ENCODE measurements at places on chromosomes 2 and 18. TPM values are rescaled to one million over a fixed set of nuclear protein-coding genes. Genes with fewer than 3 reads are reported as not detected.
A peak's percentile ranks its signal among the peaks of the same experiment; 100 is the strongest.

CHRNG gene
- not detected for total RNA-seq

CYP1B1 gene
- total RNA-seq: 6.7 TPM

HOXD12 gene
- total RNA-seq: not detected

ERLEC1 gene
- total RNA-seq: 13.3 TPM

HNRNPA3 gene
- total RNA-seq: 202 TPM

C2orf72 gene
- not detected for total RNA-seq

IL1RL1 gene
- not detected for total RNA-seq

MZT2B gene
- total RNA-seq: 219 TPM

DHRS9 gene
- 0.35 TPM for total RNA-seq

CSRNP3 gene
- total RNA-seq: not detected

SELENOI gene
- total RNA-seq: 30.0 TPM

GKN2 gene
- total RNA-seq: not detected

TMEM178A gene
- total RNA-seq: 0.32 TPM

ANKRD53 gene
- total RNA-seq: not detected

ITPRIPL1 gene
- total RNA-seq: 4.7 TPM

DNA sequence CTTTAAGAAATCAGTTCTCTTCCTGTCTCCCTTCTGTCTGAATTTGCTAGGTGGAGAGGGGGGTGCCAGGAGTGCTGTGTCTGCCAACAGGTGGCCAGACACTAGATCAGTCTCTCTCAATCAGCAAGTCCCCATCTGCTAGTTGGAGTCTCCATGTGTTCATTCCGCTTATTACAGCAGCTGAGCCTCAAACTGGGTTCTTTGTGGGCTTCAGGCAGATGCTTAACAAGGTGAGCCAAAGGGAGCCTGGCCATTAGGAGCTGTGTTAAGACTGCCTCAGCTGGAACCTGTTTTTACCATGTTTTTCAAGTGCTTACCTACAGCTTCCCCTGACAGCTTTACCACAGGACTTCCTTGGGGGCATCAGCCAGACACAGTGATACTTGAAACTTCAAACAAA lies 401.9 kb downstream of the LRP1B start:
- DNase-seq: no peak

DNA sequence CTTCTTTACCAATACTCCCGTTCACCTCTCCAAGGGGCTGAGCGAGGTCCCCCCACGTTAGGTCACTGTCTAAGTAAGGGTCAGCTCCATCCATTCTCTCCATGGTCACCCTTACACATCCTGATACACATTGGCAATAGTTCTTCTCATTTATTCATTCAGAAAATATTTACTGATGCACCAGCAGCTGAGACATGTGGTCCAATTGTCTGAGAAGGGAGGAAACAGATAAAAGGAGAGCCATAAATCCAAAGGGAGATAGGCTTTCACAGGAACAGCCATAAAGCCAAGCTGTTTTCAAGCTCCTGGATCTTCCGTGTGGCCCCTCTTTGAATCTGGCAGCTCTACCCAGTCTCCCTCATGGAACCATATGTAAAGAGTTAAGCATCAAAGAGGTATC lies 121.2 kb downstream of the TXNL1 start:
- no peak for DNase-seq

GRCh38 chr2:216873573-216873972 lies 13.7 kb upstream of the TNP1 start:
- no peak for DNase-seq

GRCh38 chr2:197993830-197994229 lies 189.4 kb downstream of the PLCL1 start:
- no peak for DNase-seq

DNA sequence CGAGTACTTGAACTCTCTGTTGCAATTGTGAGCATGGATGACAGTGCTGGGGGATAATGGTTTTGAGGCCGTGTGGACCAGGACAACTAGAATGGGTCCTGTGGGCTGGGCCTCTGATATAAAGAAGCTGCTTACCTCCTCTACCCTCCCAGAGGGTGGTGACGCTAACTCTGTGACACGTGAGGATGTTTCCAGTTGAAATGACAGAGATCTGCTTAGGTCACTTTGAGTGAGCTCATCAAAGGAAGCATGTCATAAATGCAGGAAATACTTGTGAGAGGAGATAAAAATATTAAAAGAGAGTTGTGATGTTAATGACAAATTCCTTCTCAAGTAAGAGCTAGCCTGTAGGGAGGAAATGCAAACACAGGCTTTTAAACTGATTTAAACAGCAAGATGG lies 16.4 kb downstream of the RMC1 start:
- no peak for DNase-seq

DNA sequence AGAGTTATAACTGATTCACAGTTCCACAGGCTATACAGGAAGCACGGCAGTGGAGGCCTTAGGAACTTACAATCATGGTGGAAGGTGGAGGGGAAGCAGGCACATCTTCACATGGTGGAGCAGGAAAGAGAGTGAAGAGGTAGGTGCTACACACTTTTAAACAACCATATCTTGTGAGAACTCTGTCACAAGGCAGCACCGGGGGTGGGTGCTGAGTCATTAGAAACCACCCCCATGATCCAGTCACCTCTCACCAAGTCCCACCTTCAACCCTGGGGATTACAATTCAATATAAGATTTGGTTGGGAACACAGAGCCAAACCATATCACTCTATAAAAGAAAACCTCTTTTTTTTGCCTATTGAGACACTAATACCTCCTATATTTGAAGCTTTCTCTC lies 1108.5 kb upstream of the CDH2 start:
- DNase-seq: no peak

GRCh38 chr2:23862716-23863426 lies 64.1 kb downstream of the ATAD2B start:
- DNase-seq: no peak

GRCh38 chr2:186780701-186781316 lies 68.2 kb downstream of the ZSWIM2 start:
- no peak for DNase-seq

GRCh38 chr18:13221869-13222855 lies 3.6 kb downstream of the LDLRAD4 start:
- no peak for DNase-seq

- DNase-seq: no peak
Measured at GRCh38 chr2:163888591-163888990, 152.8 kb upstream of the FIGN start.

- DNase-seq: no peak
Measured at GRCh38 chr18:28411806-28412205, 234.9 kb upstream of the CDH2 start.

GRCh38 chr2:173708806-173709205 lies 256.4 kb downstream of the SP3 start:
- no peak for DNase-seq

DNA sequence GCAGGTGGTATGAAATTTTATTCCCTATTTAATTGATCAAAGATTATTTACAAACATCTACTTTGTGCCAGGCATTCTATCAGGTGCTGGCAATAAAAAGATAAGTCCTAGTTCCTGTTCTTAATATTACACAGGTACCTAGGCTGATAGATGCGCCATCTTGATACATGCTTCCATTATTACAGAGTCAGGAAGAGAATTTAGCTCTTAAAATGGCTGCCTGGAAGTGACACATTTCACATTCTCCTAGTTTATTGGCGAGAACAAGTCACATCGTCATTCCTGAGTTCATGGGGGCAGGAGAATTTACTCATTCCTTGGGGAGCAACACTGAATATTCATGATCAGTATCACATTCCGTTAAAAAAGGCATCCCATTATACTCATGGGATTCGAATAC lies 1.1 kb upstream of the DARS1 start:
- no peak for DNase-seq

GRCh38 chr2:85259101-85259590 lies 68.6 kb downstream of the TGOLN2 start:
- no peak for DNase-seq

- DNase-seq: no peak
Measured at GRCh38 chr2:190412966-190413365, 4.8 kb downstream of the MFSD6 start.

DNA sequence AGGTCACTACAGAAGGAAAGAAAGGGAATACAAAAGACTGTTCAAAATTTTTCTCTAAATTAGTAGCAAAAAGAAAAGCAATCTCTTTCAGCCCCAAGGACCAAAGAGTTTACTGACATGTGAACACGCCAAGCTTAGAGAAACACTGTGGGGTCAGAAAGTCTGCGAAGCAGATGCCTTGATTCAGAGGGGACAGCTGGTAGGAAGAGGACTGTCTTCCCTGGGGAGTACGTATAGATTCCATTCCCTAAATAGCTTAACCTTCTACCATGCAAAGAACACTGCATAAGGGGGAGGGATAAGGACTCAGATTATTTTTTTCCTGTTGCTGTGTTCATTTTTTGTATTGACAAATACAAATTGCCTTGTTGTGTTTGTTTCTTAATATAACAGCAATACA lies 96.1 kb downstream of the IRS1 start:
- no peak for DNase-seq

DNA sequence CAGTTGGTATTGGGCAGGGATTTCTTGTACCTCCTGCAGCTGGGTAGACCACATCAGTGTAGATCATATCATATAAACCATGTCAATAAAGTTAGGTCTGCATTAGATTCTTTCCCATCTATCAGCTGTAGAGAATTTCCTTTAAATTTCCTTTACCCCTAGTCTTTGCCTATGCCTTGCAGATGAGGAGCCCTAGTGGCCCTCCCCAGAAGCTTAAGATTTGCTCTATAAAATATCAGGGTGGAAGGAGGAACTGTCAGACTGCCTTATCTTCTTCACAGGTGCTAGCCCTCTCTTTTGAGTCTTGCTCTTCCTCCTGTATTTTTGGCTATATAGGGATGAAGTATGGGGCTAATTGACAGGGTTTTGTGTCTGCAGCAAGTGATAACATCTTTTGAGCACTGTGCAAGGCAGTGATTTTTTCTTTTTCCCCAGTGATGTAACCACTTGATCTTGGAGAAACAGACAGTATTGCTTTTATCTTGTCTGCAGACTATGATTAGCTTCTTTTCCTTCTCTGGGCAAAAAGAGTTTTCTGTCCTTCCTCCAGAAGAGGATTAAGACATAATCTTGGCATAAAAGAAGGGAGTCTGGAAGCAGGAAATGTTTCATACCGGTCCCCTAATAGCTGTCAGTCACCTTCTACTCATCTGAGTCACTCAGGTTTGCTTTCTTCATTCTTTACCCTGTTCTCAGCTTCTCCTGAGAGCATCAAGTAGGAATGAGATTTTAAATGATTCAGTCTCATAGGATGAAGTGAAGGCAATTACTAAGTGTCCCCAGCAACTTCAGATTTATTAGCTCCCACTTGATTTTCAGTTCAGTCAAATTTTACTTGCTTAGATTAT lies 286.4 kb downstream of the CDH19 start:
- DNase-seq: no peak

DNA sequence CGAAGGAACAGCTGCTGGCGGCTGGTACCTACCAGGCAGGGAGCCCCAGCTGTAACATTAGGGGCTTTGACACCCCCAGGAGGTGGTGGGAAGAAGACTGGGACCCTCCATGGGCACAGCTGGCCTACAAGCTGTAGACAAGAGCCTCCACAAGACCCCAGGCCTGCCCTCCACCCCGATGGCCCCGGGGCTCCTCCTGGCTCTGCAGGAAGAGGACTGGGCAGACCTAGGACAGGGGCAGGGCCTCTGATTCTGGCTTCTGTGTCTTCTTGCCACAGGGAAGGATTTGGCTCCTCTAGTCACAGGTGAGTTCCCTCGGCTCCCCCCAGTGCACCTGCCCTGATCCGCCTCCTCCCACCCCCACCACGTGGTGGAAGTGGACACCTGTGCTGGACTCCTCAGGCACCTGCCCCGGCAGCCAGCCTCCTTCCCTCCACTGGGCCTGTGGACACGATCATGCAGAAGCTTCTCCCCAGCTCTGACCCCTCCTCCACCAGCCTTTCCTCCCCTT lies 53.4 kb upstream of the ODC1 start:
- DNase-seq: peak; percentile 12

- no peak for DNase-seq
Measured at GRCh38 chr2:11743846-11744553, 2.4 kb upstream of the LPIN1 start.

DNA sequence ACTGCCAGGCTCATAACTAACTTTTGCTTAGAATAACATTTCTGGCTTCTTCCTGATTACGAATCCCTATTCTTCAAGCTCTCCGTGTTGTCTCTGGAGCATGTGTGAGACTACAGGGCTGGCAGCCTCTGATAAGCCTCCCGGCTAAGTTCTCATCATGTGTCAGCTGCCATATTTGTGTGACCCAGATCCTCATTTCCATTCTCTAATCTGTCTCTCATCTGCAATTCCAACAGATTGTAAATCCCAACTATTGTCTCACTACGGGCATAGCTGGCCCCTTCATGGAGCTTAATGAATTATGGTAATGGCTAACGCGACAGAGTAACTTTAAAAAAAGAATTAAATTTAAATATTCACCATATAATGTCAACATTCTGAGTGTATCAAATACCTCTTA lies 165.4 kb downstream of the CMPK2 start:
- no peak for DNase-seq

DNA sequence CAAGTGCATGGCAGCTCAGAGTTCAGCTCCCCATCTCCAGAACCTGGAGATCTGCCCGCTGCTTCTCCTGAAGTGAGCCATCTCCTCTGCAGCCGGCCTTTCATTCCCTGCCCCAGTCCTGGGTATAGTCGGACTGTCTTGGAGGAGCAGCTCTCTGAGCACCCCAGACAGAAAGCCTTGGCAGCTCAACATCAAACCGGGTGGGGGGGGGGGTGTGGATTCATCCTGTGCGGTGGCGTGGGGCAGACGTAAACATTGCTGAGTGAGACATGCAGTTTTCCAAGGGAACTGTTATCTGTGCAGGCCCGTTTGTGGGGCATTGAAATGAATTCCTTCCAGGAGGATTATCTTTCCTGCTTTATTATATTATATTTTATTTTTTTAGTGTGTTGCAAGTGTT lies 125.9 kb upstream of the MYCN start:
- DNase-seq: no peak

DNA sequence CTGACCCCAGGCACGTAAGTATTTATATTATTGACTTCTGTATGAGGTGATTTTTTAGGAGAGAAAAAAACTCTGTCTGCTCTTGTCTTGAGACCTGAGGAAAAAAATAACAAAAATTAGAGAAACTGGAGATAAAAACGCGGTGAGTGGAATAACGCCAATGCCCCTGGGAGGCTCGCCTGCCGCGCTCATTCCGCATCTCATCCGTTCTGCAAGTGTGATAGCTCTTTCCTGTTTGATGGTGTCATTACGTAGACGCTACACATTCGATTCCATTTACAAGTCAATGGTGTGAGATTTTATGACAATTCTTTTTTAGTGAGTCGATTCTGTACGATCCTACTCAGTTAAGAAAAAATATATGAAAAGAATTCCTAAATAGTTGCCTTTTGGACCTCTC lies 194.3 kb upstream of the SMIM21 start:
- DNase-seq: no peak

- peak; percentile 61 for DNase-seq
Measured at GRCh38 chr2:237695201-237695780, 67.9 kb downstream of the LRRFIP1 start.

GRCh38 chr2:74052732-74053710 lies 68.3 kb downstream of the TET3 start:
- DNase-seq: peak; percentile 72

DNA sequence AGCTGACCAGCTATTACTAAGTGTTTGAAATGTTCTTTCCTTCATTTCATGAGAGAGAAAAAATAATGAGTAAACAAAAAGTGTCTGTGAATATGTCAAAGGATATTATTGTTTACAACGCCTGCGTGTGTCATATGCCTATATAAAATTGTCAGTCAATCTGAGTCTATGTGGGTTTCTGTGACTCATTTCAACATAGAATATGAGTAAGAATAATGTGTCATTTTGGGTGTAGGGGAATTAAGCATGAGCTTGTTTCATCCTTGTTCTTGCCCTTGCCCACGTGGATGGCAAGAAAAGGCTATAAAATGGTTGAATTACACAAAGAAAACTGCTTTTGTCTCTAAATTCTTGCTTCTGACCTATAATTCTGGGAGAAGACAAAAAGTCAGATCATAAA lies 466.0 kb downstream of the PTH2R start:
- DNase-seq: no peak
